ENCODE measurements at places on chromosomes 13 and 19.

DNA sequence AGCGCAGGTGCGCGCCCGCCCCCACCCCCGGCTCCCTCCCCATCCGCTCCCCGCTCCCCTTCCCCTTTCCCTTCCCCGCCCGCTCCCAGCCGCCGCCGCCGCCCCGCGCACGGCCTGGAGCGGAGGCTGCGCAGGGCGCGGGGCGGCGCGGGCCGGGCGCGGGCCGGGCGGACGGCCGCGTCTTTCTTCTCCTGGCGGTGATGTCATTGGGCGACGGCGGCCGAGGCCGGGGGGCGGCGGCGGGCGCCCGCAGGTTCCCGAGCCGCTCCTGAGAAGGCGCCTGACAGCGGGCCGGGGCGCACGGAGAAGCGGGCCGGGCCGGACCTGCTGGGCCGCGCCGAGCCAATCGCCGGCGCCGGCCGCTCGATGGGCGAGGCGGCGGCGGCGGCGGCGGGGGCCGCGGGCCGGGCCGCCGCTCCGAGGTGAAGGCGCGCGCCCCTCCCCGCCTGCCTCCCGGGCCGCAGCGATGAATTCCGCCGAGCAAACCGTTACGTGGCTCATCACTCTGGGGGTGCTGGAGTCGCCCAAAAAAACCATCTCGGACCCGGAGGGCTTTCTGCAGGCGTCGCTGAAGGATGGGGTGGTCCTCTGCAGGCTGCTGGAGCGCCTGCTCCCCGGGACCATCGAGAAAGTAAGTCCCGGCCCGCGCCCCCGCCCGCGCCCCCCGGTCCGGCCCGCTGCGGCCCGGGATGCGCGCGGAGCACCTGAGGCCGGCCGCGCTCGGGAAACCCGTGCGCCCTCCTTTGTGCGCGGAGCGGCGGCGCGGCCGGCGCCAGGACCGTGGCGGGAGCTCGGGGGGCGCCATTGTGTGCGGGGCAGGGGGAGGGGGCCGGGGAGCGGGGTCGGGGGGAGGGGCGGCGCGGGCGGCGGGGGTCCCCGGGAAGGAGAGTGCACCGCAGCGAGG, at the start of gene ARHGEF7:
TSS of gene ARHGEF7 (plus strand) at position 250 of the 904 bp plus-strand sequence. CDS start at position 467, 217 bp downstream.
- no peak for DNase-seq

- DNase-seq, result no peak
Observed at GRCh38 chr19:30064348-30064699, 122.3 kb downstream of the URI1 start.

GRCh38 chr13:40026174-40026585, 370.7 kb downstream of the COG6 start:
- no peak for DNase-seq

GRCh38 chr13:87314822-87315221, 356.3 kb upstream of the SLITRK5 start:
- DNase-seq, result no peak

- DNase-seq, result no peak
Observed at GRCh38 chr19:4576016-4576933, 16.8 kb upstream of the SEMA6B start.

DNA sequence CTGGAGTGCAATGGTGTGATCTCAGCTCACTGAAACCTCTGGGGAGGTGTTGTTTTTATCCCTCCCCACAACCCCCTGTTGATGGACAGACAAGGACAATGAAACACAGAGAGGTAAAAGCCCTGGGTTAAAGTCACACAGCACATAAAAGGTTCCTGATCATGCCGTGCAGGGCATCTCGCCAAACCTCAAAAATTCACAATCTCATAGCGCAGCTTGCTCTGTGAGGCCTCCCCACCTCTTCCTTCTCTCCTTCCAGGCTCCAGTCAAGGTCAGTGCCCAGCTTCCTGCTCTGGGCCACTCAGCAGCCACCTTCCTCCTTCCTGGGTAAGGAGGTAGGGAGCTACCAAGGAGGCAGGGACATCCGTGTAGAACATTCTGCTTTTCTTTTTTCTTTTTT, 2.3 kb downstream of the FUT2 start:
- no peak for DNase-seq

- DNase-seq, result no peak
Observed at GRCh38 chr13:20131057-20131832, 29.6 kb downstream of the GJA3 start.

DNA sequence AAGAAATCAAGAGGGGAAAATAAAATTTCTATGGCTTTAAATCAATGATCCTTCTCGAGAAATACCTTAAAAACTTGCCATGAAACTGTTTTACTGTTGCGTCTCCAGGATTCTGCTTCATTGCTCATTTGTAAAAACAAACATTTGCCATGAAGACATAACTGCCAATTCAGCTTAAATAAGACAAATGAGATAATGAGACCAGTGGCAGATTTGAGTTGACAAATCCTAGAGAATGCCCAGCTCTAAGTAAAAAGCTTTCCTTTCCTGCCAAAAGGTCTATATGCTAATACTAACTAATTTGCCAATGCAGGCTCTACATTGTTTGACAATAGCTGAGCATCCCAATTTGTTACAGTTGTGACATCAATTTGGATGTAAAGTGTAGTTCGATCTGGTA, 400.5 kb upstream of the PCDH9 start:
- no peak for DNase-seq

DNA sequence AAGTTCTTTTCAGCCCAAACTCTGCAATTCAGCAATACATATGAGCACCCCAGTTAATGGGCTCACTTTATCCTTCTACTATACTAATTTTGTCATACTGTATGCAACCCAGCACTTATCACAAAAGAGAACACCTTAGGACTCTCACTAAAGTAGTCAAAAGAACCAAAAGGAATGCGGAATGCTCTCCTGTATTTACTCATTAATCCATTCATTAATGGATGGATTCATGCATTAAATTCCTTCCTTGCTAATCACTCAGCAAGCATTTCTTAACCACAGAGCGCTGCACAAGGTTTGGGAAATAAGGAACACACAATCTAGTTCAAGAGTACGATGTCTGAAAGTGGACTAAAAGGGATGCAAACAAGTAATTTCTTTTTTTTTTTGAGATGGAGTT, 12.8 kb upstream of the DOCK9 start:
- no peak for DNase-seq

Measured in NCI-H1048 (cell line).